ENCODE measurements at places on chromosomes 2 and 18.

GRCh38 chr2:10913501-10914271 is 2.0 kb downstream of the KCNF1 start:
- peak; percentile 16 for DNase-seq

- no peak for DNase-seq
Measured at GRCh38 chr2:224958873-224959272, 83.4 kb downstream of the DOCK10 start.

DNA sequence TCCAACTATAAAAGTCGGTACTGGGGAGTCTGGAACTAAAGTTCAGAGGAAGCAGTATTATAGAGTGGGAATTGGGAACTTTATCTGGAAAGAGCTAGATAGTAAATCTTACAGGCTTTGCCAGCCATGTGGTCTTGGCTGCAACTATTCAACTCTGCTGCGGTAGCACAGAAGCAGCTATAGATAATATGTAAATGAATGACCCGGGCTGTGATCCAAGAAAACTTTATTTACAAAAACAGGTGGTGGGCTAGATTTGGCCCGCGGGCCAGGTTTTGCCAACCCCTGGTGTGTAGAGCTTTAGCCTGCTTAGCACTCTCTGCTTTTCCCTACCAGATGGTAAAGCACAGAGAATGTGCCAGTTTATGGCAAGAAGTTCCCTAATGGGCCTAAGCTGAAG is 70.8 kb downstream of the TNP1 start:
- DNase-seq: no peak

DNA sequence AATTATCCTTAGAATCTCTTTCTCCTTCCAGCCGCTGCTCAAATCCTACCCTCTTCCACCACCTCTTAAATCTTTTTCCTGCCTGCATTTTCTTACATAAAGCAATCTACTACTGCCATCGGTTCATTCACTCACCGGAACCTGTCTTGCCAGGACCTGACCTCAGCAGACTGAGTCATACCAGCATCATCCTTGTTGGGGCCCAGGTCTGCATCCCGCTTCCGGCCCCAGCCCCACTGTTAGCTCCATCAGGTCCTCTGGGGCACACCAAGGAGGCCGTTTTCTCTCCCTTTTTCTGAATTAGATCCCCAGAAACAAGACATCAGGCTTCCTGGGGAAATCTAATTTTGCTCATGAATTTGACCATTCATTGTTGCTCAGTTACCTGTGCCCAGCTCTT is 42.7 kb upstream of the TGFA start:
- no peak for DNase-seq

DNA sequence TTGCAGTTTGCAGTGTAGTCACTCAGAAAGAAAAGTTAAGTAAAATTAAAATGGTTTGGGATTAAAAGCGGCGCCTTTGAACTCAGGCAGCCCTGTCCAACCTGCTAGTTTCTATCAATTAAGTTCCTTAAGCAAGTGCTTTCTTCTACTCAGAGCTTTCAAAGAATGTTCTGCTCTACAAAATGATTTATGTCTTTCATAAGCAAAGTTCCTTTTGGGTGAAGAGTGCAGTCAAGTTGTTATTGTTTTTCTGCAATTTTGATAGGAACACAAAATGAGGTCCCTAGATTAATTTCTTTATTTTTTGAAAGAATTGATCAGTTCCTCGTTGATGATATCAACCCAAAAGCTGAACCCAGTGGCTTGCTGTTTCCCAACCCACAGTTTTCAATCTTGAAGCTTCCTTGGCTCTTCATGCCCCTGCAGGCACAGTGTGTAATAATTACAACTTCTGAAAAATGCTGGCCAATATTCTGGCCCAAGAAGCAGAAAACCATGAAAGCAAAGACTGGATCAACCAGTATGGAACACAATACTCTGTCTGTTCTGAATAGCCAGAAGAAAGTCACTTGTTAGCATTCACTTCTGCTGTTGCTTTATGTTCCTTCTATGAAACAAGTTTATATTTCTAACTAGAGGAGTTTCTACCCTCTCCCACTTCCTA is 89.1 kb downstream of the TGIF1 start:
- no peak for DNase-seq

DNA sequence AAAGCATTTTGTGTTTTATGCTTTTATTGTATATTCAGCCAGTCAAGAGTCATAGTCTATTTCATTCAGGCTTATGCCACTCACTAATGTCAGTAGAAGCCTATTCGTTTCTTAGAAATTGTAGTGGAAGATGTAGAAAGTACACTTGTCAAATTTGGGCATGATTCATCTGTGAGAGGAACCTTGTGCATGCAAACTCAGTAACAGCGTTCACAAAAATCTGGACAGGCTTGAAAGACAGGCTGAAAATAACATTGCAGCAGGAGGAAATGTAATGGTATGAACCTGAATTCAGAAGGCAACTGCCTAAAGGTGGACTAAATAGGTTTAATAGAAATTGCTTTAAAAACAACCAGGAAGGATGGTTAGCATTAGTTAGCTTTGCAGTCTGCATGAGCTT is 213.5 kb downstream of the CMPK2 start:
- DNase-seq: no peak

GRCh38 chr2:212421556-212422334 is 116.9 kb downstream of the ERBB4 start:
- no peak for DNase-seq

DNA sequence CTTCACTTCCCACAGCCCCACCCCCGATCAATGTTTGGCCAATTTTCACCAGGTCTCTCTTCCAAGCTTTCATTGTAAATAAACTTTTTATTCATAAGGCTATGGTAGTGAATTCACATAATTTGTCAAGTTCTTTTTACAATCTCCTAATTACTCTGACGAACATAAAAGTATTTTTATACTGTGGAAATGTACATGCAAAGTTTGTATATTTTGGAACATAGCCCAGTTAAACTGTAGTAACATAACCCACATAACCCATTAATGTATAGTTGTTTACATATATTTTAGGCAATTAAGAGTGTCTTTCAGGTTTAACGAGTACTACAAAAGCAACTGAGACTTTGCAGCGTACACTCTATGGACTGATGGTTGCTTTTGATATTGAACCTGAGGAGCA is 228.3 kb upstream of the ERBB4 start:
- no peak for DNase-seq

- no peak for DNase-seq
Measured at GRCh38 chr2:36706021-36706876, 9.7 kb downstream of the VIT start.

DNA sequence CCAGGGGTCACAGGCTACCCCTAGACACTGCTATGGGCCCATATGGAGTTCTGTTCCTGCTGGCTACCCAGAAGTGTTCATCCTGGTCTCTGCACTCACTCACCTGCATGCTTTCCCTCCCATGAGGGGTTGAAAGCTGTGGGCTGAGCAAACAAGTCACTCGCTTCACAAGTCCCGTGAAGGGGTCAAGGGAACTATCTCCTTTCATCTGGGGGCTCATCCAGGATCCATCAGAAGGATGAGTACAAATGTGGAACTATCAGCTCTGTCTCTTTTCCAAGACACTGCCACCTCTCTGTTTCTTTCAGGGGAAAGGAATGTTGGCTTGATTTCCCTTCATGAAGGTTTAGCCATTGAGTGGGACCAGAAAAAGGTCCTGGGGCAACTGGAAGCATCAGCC is 21.7 kb downstream of the SULT1C4 start:
- DNase-seq: no peak

- no peak for DNase-seq
Measured at GRCh38 chr2:37244755-37245154, 13.3 kb downstream of the NDUFAF7 start.

DNA sequence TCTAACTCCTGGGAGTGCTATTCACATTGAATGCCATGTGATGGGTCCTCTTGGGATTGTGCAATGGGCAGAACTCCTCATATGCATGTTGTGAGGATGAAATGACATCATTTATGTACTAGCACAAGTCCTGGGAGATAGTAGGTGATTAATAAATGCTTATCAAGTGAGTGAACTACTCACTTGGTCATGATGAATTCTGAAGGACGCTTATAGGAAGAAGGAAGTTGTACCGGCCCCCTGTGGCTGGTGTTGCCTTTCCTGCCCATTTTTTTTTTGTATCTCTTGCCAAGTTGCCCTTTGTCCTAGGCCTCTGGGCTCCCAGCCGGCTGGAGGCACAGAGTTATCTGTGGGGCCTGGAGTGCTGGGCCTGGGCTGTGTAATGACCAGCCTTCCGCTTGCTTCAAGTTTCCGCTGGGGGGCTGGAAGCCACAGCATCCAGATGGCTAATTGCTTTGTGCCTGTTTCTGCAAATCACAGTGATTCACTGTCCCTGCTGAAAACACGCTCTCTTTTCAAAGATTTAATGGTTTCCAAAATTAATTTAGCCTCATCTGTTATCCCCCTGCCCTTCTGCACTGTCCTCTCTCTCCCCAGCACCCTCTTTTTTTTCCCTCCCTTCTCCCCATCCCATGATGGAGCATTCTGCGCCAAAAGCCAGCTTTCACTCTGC is 33.7 kb upstream of the MRPL33 start:
- no peak for DNase-seq

GRCh38 chr2:6909431-6910385 is 7.5 kb upstream of the RNF144A start:
- no peak for DNase-seq

GRCh38 chr2:213042262-213042661 is 109.2 kb downstream of the IKZF2 start:
- DNase-seq: no peak

DNA sequence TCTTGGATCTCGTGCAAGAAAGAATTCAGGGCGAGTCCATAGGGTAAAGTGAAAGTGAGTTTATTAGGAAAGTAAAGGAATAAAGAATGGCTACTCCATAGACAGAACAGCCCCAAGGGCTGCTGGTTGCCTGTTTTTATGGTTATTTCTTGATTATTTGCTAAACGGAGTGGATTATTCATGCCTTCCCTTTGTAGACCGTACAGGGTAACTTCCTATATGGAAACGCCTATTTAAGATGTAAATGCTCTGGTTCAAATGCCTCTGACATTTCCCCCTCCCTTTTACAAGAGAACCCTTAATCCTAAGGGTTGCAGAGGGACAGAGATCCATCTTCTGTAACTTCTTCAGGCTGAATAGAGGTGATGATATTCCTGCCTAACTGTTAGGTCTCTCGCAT is 25.7 kb downstream of the RBFA start:
- no peak for DNase-seq

All from D341Med (cell line).